ENCODE measurements at places on chromosomes 2 and 18.

GRCh38 chr18:79013869-79014268 lies 34.3 kb downstream of the SALL3 start:
- DNase-seq = no peak

DNA sequence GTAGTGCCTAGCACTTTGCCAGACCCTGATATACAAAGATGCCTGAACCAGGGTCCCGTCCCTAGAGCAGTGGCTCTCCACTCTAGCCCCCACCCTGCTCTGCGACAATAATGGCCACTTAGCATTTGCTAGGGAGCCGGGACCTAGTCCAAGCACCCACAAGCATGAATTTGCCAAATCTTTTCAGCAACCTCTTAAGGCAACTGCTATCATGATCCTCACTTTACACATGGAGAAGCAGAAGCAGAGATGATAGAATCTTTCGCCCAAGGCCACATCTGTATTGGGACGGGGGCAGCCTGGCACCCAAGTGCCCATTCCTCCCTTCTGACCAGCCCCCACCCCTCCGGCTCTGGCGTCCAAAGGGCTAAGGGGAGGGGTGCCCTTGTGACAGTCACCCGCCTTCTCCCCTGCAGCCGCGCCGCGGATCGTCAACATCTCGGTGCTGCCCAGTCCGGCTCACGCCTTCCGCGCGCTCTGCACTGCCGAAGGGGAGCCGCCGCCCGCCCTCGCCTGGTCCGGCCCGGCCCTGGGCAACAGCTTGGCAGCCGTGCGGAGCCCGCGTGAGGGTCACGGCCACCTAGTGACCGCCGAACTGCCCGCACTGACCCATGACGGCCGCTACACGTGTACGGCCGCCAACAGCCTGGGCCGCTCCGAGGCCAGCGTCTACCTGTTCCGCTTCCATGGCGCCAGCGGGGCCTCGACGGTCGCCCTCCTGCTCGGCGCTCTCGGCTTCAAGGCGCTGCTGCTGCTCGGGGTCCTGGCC lies 13.0 kb downstream of the SIGLEC15 start:
- DNase-seq = no peak

DNA sequence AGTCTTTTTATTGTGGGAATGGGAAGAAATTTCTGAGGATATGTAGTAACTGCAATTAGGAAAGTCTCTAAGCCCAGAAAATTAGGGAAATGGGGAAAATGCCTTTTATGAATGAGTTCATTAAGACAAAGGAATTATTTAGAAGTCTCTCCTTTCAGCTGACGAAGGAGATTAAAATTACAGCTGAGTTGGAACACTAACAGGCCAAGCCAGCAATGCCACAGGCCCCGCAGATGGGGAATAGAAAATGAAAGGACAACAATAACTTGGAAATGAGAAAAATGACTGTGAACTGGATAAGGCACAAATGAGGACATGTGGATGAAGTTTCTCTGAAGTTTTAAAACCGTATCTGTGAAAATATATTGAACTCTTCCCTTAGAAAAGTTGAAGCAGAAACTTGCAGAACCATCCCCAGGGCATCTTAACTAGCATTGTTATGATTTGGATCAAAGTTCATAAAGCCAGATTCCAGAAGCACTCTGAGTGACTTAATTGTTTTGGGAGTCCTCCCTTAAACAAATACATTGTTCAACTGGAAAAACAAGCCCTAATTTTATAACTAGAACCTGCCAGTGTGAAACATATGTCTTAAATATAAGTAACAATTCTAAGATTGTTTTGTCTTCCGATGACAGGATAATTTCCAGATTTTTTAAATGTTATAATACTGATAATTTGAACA lies 51.3 kb downstream of the C2orf76 start:
- DNase-seq = no peak

- no peak for DNase-seq
Measured at GRCh38 chr2:20125616-20126015, 74.2 kb upstream of the LAPTM4A start.

GRCh38 chr2:180368881-180369280 lies 361.8 kb upstream of the CWC22 start:
- no peak for DNase-seq

- no peak for DNase-seq
Measured at GRCh38 chr2:32865399-32866068, 81.2 kb upstream of the LTBP1 start.

GRCh38 chr2:202193881-202194353 lies 44.5 kb downstream of the SUMO1 start:
- no peak for DNase-seq

DNA sequence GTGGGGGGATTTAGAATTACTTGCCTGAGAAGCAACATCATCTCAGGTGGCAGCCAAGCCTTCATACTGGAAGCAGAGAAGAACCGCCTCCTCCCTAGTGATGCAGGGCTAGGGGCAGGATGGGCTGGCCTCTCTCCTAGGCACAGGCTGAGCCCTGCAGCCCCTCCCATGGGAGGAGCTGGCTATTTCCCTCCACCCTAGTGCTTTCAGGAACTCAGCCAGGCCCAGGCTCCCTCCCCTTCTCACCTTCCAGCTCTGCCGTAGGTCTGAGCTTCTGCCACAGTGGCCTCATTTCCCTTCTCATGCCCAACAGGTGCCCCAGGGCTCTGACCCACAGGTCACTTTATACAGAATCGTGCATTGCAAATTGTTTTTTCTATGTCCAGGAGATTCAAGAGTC lies 31.0 kb downstream of the CENPA start:
- no peak for DNase-seq

- DNase-seq = no peak
Measured at GRCh38 chr18:58394046-58394445, 234.8 kb downstream of the ALPK2 start.

DNA sequence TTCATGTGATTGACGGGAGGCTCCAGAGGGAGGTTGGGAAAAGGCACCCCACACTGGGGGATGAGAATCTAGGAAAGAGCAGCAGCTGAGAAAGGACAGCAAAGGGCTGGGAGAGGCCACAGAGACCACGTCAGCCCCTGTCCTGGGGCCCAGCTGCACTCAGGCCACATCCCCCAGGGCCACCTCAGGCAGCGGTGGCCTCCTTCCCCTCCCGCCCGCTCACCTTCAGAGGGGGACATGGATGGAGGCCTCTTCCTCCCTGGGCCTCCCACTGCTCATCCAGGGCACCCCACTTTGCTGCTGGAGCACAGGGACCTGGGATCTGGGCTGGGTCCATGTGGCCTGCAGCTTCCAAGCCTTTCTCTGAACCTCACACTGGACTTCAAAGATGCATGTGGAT lies 199.8 kb upstream of the HDAC4 start:
- DNase-seq = no peak

DNA sequence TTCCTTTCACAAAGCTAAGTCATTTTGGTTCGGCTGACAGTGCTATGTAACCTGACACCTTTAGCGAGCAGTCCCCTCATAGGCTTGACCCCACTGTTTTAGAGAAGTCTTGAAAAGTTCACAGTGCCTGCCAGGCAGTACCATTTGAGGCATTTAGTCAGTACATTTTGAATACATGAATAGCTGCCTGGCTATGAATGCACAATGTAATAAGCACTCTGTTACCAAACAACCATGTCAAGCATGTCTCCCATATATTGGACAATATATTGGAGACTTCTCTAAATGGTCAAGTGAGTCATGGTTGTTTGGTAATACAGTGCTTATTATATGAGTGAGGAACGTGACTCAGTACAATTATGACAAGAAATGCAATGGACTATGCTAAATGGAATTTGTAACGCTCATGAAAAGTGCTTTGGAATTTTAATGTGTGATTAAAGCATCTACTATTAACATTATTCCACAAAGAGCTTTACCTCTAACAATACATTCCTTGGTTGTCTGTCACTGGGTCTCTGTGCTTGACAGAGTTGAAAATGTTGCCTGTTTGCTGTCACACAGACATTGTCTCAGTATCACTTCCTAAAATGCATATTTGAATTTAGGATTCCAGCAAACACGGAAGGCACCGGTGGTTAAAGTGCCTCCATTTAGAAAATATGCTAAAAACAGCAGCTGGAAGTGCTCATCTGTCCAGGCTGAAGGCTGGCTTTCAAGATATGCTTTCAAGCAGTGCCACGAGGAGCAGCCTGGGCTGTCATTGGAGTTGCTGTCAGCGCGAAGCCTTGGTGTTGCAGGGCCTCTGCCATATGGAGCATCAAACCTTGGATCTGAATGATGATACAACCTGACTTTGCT lies 458.6 kb downstream of the FBXO15 start:
- no peak for DNase-seq

DNA sequence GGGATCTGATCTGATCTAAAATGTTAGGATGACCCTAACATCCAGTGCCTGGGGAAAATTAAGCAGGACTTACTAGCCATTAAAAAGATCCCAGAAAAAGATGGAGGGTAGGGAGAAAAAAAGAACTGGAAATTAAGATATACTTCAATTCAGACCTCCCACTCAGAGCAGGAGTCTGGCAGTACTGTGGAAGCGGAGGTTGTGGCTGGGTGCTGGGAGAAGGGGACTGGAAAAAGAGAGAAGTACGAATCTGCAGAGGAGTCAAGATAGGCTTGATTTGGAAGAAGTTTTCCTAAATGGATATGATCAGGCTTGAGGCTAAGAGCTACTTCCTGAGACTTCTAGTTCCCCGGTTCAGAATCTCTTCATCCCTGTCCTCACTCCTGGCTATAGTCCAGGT lies 33.5 kb upstream of the IHH start:
- no peak for DNase-seq

- DNase-seq = no peak
Measured at GRCh38 chr18:29488617-29489016, 1311.7 kb upstream of the CDH2 start.

- DNase-seq = peak; percentile 64
Measured at GRCh38 chr2:190443778-190444481, 35.8 kb downstream of the MFSD6 start.

DNA sequence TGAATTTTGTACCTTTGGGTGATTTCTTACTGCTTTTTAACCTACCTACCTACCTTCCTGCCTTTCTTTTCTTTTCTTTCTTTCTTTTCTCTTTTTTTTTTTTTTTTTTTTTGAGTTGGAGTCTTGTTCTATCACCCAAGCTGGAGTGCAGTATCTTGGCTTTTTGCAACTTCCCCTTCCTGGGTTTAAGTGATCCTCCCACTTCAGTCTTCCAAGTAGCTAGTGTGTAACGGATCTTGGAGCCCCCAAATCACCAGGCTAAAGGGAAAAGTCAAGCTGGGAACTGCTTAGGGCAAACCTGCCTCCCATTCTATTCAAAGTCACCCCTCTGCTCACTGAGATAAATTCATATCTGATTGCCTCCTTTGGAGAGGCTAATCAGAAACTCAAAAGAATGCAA lies 61.3 kb downstream of the DDX18 start:
- no peak for DNase-seq

- no peak for DNase-seq
Measured at GRCh38 chr18:33928231-33928630, 296.5 kb downstream of the NOL4 start.

DNA sequence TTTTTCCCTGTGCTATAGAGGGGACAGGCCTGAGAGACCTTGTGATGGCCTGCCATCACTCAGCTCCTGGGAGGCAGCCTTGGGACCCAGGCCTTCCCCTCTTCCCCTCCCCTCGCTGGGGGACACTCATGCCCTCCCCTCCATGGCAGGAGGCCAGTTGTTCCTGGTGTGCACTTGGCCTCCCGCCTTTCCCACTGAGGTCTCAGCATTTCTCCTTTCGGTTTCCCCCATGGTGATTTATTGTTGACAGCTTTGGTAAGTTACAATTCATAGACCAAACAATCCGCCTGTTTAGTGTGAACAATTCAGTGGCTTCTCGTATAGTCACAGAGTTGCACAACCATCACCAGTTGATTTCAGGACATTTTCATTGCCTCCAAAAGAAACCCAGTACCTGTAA lies 10.2 kb upstream of the CNDP1 start:
- no peak for DNase-seq

DNA sequence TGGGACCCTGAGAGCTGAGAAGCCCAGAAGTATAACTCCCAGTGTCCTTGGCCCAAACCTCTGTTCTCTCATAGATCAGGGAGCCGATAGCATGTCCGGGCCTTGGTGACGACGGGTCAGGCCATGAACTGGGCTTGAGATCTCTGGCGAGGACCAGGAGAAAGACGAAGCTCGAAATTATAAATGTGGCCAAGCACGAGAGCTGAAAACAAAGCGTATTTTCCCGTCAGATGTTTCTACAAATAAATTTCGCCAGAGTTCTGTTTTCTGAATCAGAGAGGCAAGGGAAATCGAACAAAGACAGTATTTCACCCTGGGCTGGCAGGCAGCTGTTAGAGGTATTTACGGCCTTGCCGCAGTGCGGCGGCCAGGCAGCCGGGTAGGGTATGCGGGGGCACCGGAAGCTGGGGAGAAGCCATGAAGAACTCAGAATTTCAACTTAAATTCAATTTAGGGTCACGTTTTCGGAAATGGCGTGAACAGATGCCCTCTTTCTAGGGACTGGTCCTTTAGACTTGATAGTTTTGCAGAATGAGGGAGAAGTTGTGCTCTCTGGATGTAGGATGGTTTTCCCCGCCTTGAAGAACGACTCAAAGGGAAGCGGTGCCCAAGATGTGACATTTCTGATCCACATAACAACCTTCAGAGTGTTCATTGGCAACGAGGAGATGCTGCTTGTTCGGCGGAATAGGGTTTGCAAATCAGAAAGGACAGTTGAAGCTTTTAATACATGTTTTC lies 9.6 kb downstream of the HOXD8 start:
- DNase-seq = no peak

GRCh38 chr2:174235680-174236079 lies 12.7 kb downstream of the OLA1 start:
- DNase-seq = no peak

DNA sequence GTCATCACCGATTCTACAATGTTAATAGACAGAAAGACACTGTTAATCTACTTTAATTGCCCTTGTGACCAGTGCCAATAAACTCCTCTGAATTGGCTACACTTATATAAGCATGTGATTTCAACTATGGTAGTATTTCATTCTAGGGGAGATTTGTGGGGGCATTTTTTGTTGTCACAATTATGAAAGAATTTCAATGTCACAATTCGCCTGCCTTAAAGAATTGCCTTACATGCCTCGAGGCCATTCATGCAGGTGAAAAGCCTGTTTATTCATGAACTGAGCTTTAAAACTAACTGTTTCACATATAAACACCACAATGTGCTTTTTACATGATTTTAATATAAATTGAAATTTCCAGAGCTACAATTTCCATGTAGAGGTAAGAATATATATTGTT lies 162.8 kb downstream of the GCA start:
- DNase-seq = no peak

GRCh38 chr2:138504546-138505235 lies 3.1 kb downstream of the SPOPL start:
- no peak for DNase-seq

DNA sequence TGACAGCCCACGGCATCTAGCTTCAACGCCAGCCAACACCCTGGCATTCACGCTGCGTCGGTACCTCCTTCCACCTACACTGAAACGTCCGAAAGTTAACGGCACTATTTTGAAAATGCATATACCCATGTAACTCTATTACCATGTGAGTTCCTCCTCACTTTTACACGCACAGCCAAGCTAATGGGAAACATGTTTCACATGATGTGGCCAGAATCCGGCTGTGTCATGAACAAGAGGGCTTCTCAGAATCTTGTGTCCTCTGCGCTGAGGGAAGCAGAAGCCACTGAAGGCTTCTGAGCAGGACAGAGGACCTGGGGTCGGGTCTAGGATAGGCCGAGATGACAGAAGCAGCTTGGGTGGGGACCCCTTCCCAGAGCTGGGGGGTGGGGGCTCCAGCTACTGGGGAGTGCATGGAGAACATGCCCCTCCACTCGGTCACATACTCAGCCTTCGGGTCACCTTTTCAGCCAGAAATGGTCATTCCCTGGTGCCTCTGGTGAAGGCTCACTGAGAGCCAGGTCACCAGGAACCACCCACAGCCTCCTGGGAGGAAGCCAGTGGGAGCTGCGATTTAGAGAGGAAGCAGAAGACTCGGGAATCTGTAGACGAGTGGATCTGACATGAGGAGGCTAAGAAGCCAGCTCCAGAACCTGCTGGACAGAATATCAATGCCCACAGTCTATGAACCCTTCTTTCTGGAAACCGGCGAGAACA lies 41.5 kb downstream of the HDAC4 start:
- no peak for DNase-seq
